CD4-positive, alpha-beta T cell treated with Interleukin-15 for 4 hours (primary cell): ENCODE measurements at places on chromosomes 12 and 14.
A peak's percentile ranks its signal among the peaks of the same experiment; 100 is the strongest.

DNA sequence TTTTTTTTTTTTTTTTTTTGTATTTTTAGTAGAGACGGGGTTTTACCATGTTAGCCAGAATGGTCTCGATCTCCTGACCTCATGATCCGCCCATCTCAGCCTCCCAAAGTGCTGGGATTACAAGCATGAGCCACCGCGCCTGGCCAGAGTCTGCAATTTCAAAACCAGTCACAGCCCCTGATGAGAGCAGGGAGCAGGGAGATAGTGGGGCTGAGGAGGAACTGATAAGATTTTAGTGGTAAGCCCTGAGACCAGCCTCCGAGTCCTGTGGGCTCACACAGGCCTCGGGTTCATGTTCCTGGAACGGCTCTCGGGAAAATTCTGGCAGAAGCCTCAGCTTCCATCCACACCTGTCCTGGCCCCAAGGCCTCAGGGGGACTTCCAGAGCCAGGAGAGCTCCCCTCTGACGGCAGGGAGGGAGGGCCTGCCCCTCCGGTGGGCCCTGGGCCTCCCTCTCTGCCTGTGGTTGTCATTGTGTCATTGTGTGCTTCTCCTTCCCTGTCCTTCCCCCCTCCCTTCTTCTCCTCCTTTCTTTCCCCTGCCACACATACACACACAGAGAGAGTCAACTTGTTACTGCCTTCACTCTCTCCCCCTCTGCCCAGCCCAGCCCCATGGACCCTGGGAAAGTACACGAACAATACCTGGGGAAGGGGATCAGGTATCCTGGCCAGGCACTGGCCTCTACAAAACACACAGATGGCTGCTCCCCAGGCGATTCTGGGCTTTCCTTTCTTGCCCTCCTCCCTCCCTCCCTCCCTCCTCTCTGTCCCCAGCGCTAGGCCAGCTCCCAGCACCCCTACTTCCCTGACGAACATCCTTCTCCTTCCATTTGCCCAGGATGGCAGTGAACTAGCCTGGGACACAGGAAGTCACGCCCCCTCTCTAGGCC, 294.1 kb downstream of the DPF3 start:
- no peak for DNase-seq

DNA sequence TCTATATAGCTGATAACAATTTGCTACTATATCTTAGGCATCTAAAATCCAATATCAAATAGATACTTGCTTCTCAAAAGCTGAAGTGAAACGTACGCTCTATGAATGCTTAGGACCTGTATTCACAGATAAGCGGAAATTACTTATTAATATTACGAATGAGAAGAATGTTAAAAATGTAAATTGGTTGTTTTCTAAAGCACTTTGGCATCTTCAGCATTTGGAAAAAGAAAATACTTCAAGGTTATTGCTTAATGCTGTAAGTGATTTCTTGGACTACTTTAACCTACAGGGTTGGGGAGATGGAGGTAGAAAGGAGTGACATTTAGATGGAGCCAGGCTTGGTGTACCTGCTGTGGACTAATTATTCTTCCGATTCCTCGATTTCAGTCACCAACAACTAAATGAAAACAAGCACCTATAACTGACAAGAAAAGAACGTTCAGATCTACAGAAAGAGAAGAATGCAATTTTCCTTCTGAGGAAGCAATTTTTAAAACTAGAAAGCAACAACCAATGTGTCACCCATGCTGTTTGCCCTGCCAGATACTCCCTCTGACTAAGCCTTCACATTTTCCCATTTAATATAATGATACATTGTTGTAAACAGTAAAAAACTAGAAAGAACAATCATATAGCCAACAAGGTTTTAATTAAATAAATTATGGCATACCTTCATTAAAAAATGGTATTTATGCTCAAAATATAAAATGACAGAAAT, 49.3 kb downstream of the SLC25A21 start:
- no peak for DNase-seq

DNA sequence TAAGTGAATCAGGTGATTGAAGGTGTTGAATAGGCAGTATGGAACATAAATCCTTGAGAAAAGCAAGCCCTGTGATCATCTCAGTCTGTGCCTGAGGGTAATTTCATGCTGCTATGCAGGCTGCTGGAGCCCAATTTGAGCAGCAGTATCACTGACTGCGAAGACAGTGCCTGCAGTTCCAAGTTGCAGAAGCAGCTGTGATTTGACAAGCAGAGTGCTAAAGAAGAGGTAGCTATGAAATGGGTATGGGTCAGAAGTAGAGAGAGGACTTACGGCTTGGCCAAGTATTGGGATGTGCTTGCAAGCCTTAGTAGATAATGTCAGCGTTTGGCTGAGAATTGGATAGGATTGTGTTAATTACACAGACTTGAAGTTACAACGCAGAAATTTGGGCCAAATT, 22.5 kb downstream of the PIK3C2G start:
- no peak for DNase-seq

DNA sequence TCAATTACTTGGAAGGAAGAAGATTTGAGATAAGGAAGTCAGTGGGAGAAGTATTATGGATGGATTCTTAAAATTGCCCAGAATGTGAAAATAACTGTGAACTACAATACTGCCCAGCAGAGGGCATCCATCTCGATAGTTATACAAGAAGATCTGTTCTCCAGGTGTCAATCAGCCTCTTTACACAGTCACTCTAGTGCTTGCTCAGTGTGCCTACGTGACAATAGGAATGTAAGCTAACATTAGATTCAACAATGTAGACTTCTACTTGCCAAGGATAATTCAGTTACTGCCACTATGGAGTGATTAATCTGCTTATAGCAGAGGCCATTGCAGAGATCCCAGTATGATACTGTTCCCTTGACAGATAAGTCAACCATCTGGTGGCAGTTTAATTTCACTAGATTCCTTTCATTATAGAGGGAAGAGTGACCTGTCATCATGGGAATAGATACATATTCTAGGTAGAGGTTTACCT, 10.6 kb upstream of the MAP4K5 start:
- peak; percentile 50 for DNase-seq
